Ureter (tissue), 1 donor: ENCODE measurements at places on chromosomes 4 and X. TPM values are rescaled to one million over a fixed set of nuclear protein-coding genes. Genes with fewer than 3 reads are reported as not detected.

Gene SCD5
- total RNA-seq = 7.3 TPM

DNA sequence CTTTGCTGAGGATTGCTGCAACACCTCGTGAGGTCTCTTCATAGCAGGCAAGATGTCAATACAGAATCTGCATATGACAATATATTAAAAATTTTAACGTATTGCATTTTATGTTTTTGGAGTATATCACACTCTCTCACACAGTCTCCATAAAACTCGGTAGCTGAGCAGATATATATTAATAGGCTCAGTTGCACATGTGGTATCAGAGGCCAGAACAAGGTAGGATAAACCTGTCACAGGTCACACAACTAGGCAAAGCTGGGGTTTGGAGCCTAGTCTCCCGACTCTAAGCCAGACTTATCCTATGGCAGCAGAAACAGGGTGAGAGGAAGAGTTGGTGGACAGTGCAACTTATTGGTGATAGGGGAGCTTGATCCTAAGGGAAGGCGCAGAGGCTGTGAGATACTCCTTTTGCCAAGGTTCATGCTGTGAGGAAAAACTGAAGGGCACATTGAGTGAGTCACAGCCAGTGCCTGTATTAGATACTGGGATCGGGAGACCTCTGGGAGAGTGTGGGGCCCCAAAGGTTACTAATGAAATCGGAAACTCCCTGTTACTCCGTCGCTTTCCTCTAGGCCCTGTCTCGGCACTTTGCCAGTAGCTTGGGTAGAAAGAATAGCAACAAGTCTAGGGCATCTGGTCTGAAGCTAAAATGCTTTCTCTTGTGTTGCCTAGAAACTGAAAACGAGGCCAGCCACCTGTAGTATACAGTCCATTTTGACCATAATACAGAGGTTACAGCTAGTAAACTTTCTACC, 195.7 kb downstream of the ARHGAP10 start:
- no peak for DNase-seq

GRCh38 chr4:166501941-166502382, 628.9 kb downstream of the TLL1 start:
- no peak for DNase-seq

Gene COL4A6
- total RNA-seq = 16.1 TPM

GRCh38 chrX:85941275-85941674, 106.1 kb downstream of the CHM start:
- no peak for DNase-seq

DNA sequence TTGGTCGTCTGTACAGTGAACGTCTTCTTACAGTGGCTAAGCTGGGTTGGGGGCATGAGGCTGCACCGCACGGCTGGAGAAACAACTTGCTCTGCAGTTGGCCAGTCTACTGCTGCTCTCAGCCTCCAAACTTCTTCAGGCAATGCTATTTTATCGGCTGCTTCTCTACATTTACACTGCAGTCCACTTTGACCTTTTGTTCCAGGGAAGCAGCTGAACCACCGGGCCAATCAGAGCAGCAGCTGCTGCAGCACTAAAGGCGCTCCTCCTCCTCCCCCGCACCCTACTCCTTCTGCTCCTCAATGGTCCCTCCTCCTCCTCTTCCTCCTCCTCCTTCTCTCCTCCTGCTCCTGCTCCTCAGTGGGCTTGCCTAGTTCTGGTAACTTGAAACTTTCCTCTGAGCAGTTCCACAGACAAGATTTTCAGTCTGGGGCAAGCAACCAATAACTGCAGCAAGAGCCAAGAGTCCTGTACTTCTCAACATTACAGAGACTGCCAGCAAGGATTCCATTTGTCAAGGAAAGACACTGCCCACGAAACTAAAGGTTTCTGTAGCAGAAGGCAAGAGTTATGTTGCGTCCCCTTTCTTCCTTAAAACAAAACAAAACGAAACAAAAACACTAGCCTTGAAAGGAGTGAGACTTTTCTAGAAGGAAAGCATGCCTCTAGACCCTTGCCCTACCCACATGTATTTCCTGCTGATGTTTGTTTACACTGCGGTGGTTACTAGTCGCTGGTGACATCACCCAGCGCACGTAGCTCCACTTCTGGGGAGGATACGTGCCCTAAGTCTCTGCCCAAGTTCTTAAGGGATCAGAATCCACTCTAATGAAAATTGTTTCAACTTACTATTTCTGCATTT, 125.7 kb upstream of the NAP1L5 start:
- DNase-seq = peak; percentile 93

DNA sequence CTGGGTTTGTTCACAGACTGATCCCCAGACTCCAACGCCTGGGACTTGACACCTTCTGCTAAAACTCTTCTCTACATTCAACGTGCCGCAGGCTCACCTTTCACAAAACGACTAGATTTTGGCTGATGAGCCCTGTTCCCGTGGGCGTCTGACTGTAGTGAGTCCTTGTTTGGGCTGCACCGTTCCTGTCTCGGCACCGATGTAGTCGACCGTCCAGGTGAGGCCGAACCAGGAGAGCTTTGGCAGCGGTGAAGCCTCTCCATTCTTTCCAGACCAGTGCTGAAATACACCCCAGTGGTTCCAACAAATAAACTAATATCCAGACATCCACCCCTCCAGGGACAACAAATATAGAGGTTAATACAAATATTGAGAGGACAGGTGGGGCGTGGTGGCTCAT, 45.0 kb upstream of the TLR3 start:
- DNase-seq = no peak

Gene EVC2
- total RNA-seq = 6.1 TPM
